ENCODE measurements at places on chromosomes 1 and 21.

GRCh38 chr1:79478160-79478559 lies 471.6 kb upstream of the ADGRL4 start:
- no peak for DNase-seq

DNA sequence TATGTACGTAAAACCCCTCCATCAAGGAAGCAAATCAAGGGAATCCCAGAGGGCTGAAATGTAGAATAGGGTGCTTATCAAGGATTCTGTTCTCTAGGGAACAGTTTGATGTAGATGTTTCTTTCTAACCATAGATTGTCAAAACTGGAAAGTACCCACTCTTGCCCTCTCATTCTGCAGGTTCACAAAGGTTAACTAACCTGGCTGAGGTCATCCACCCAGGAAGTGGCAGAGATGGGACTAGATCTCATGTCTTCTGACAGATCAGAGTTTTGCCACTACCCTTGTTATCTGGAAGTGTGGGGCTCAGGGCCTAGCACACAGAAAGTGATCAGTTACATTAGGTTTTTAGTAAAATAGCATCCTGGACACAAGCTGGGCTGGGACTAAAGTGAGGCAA lies 47.4 kb downstream of the GFI1 start:
- DNase-seq, result no peak

GRCh38 chr1:227073786-227074185 lies 133.7 kb downstream of the COQ8A start:
- no peak for DNase-seq

GRCh38 chr1:32127409-32128198 lies 19.7 kb downstream of the KPNA6 start:
- no peak for DNase-seq

- no peak for DNase-seq
Observed at GRCh38 chr1:110864287-110864686, 8.7 kb upstream of the CD53 start.

DNA sequence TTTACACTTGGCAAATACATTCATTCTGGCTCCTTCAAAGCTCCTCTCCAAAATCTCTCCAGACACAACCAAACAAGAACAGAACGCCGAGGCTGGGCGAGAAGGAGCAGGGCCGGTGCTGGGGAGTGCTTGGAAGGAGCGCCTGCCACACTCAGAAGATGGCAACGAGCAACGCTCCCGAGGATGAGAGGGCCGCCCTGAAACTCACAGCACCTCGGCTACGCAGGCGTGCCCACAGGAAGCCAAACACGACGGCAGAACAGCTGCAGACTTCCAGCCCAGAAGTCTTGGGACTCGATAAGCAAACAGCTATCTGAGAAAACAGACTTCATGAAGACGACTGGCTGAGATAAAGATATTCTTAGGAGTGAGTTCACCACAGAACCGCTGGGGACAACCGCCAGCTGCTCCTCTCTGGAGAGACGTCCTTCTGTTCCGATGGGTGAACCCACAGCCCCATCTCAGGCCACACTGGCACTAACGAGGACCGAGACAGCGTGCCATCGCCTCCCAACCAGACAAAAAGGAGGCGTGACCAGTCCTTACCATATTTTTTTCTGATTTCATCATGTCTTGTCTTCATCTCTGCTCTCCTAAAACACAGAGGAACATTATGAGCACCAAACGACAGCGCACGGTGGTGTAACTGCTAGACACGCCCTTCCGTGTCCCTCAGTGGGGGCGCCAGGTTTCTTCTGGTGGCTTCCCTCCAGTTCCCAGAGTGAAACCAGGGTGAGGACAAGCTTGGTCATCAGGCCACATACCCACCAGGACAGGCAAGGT lies 18.6 kb downstream of the PTTG1IP start:
- DNase-seq, result no peak

DNA sequence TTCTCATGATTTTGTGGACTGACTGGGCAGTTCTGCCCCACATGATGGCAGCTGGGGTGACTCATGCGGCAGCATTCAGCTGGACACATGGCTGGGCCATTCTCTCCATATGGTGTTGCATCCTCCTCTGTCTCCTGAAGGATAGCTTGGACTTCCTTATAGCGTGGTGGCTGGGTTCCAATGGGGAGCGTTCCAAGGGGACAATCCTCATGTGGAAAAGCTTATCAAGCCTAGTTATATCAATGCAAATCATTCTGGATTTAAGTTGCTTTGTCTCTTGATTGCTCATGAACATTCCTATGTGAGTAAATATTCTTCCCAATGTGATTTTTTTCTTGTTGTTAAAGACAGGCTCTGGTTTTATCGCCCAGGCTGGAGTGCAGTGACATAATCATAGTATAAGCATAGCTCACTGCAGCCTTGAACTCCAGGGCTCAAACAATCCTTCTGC lies 13.2 kb upstream of the SLC2A1 start:
- DNase-seq, result no peak

GRCh38 chr1:58189453-58189852 lies 357.1 kb downstream of the OMA1 start:
- DNase-seq, result no peak

DNA sequence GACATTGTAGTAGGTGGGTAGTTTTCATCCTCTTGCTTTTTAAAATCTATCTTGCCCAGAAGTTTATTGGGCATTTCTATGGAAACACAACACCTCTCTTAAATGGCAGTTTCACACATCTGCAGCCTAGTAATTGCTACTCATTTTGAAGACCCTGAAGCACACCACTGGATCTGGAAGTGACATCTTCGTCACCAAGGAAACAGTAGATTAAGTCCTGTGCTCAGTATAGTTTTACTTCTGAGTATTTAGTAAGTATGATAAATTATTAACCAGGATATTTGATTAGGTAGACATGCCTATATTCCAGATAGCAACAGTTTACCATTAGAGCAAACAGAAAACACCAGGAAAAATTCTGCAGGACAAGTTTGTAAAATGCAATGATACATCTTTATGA lies 48.7 kb downstream of the UCK2 start:
- no peak for DNase-seq

- DNase-seq, result no peak
Observed at GRCh38 chr1:15974855-15975254, 1.0 kb downstream of the ZBTB17 start.

DNA sequence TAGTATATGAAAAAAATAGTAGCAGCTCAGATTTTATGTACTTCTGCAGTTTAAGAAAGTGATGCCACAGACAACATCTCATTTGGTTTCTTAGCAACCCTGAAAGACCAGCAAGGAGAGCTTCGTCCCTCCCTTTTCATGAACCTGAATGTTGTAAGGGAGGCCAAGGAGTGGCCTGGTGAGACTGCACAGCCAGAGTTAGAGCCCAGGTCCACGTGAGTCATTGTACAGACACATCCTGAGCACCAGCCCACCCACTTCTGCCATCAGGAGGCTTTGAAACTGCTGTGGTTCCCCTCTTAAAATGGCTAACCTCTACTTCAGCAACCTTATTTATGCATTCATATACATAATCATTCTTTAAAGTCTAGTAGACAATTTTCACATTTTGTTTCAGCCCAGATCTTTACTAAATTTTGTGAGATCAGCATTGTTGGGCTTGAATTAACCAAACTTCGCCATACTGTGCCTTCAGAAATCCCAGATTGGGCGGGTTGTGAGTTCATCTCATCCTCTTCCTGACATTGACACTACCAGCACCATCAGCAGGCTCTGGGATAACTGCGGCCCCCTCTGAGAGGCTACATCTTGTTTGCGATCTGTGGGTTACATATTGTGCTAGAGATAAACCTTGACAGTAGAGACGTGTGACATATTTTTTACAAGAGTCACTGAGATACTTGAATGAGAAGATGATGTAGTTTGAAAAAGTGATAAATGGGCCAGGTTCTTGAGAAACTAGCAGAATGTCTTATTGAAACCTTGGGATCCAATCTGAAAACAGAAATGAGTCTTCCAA lies 106.7 kb downstream of the CAMTA1 start:
- no peak for DNase-seq

Data from T-helper 9 cell (primary cell).